ENCODE measurements at places on chromosomes 12 and 14.

DNA sequence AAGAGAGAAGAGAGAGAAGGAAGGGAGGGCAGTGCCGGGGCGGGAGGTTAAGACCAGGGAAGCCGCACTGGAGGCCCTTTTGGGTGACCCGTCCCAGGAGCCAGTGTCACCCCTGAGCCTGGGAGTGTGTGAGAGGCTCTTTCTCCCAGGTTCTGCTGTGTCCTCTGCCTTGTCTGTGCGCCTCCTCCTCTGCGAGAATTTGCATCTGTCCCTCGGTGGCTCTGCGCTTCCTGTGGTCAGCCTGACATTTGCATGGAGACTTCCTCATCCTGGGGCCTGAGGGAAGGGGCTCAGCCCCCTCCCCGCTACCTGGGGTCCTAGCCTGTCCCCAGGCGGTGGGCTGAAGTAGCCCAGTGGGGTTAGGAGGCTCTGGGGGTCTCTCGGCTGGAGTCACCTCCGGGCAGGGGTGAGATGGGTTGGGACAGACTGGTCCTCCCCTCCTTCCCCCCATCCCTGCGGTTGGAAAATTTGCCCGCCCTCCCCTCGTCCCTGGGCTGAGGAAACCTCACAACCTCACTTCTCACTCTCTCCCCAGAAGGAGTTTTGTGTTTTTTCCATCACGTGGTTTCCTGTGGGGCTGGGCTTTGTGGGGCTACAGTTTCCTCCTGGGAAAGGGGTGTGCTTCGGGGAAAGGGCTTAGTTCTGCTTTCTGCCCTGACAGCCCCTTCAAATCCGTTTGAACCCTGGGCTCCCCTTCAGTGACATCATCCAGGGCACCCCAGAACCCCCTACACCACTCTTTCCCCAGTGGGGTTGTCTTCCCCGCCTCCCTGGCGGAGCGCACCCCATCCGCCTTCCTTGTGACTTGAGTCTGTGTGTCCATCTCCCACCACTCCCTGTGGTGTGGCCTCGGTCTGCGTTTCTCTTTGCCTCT lies 2.5 kb downstream of the PTPN6 start:
- no peak for DNase-seq

DNA sequence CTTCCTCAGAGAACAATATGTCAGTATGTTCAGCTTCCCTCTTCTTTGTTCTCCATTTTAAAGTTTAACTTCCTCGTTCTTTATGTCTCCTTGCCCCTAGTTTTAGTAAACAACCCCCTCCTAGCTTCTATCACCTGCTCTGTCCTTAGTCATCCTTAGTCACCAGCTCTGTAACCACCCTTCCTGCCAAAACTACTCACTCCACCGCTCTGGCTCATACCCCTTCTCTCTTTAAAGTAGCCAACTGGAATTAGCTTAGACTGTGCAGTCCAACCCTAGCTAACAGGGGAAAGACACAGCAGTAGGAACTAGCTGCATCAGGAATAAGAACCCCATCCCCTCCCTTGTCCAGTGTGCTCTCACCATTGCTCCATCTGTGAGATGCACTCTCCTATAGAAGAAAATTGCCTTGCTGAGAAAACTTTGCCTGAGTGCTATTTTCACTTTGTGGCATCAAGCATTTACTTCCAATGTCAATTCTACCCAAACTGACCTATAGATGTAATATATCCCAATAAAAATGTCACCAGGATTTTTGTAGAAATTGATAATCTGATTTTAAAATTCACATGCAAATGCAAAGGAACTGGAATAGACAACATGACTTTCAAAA lies 603.2 kb downstream of the C12orf50 start:
- DNase-seq: no peak

DNA sequence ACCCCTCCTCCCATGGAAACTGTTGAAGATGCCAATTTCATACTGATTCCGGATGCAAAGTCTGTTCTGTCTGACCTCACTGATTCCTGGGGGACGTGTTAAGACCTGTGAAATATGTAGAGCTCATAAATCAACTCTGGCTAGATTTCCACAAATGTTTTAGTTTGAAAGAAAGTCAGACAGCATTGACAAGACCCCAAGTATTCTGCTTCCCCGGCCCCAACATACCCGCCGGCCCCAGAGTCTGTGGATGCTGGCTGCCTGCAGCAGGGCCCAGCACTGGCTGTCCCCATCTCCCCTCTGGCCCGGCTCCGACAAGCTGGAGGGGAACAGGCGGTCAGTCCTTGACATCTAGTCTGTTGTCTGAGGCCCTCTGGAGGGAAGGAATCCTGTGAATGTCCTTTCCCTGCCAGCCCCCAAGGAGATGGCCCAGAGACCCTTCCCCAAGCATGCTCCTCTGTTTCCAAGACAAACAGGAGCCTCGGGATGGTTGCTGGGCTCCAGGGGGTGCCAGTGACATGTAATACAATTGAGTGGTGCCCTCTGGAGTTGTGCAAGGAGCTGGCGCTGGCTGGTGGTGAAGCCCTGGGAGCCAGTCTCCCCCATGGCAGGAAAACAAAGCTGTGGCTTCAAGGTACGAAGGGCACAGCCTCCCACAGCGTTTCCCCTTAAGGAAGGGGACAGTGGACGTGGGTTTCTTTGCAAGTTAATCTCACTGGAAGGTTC lies 22.3 kb downstream of the FBLN5 start:
- no peak for DNase-seq

DNA sequence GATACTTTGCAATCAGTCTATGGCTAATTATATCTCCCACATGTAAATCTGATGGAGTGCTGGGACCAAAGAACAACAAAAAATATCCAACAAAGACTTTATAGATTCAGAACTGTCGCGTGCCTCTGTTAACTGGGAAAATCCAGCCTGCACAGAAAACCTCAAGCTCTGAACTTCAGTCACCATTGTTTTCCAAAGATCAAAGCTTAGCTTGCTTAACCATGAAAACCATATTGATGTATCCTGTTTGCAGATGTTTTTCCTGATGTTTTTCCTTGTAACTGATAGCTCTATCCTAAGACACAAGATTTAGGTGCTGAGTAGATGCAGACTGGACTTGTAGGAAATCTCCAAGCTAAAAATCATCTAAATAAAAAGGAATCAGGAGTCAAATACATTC lies 163.7 kb downstream of the GXYLT1 start:
- DNase-seq: no peak

DNA sequence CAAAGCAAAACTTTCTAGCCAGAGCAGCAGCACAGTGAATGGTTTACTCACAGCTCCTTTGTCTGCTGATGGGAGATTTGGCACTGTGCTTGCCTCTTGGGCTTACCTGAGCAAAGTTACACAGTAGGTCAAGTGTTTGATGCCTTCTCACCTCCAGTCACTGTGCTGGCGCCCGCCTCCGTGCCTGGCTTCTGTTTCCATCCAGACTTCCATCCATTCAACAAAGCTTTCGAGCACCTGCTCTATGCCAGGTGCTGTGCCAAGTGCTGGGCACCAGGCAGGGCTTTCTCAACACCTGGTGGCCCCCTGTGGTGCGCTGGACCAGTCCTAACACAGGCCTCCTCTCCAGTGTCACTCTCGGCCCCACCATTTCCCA lies 199.2 kb upstream of the EEA1 start:
- no peak for DNase-seq

GRCh38 chr12:90945070-90945649 lies 9.8 kb downstream of the CCER1 start:
- DNase-seq: no peak

DNA sequence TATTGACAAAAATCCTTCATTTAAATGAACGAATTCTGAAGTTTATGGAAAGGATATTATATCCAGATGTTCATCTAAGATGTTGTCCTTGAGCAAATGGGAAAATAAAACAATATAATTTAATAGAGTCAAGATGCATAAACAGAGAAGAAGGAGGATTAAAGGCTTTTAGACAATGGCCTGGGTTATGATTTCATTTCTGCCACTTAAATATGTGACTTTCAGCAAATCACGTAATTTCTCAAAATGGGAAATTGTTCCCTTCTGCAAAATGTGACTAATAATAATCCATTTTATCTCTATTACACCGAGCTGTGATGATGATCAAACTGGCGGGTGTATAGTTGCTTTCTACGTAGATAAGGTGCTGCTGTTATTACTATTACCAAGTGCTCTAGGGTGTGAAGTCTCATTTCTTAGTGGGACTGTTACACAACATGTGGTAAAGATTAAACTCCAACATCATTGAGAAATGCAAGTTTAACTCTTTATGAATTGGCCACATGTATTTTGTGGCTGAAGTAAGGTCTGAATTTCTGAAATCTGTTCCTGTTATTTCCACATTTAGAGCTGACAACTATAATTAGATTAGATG lies 157.0 kb downstream of the MYRFL start:
- no peak for DNase-seq

DNA sequence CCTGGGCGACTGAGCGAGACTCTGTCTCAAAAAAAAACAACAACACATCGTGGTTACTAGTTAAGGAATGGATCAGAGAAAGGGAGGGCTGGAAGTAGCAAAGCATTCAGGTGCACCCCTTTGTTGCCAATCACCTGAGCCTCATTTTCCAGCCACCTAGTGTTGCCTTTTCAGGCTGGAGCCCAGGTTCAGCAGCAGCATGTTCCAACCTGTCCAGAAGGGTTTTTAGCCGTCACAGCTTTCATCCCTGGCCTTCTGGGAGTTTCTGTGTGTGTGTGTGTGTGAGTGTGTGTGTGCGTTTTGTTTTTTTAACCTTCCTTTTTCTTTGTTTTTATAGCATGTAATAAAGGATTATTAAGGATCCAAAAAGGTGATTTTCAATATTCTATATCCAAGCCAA lies 121.1 kb upstream of the ATF1 start:
- DNase-seq: no peak

DNA sequence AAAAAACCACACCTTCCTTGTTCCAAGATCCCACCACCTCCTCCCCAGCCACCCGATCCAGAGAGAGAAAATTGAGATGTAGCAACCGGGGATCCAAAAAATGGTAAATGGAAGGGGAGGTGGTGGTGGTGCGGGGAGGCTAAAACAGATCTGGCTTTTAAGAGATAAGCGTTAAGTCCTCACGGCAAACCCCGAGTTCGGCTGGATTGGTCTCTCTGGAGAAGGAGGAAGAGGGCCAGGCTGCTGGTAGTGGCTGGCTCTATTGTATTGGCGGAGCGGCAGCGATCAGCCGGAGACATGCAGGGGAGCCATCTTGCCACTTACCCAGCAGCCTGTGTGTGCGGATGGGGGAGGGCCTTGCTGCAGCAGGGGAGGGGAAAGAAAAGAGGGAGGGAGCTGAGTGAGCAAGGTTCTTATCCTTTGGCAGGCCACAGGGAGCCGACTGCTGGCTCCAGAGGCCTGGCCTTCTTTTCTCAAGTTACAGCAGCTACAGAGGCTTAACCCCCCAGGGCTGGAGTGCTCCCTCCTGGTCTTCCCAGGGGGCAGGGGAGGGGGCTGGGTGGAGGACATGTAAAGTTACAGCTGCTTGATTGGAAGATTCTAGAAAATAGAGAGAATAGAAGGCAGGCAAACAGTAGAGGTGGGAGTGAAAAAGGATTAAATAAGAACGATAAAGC lies 14.1 kb upstream of the CDH24 start:
- peak; percentile 73 for DNase-seq

DNA sequence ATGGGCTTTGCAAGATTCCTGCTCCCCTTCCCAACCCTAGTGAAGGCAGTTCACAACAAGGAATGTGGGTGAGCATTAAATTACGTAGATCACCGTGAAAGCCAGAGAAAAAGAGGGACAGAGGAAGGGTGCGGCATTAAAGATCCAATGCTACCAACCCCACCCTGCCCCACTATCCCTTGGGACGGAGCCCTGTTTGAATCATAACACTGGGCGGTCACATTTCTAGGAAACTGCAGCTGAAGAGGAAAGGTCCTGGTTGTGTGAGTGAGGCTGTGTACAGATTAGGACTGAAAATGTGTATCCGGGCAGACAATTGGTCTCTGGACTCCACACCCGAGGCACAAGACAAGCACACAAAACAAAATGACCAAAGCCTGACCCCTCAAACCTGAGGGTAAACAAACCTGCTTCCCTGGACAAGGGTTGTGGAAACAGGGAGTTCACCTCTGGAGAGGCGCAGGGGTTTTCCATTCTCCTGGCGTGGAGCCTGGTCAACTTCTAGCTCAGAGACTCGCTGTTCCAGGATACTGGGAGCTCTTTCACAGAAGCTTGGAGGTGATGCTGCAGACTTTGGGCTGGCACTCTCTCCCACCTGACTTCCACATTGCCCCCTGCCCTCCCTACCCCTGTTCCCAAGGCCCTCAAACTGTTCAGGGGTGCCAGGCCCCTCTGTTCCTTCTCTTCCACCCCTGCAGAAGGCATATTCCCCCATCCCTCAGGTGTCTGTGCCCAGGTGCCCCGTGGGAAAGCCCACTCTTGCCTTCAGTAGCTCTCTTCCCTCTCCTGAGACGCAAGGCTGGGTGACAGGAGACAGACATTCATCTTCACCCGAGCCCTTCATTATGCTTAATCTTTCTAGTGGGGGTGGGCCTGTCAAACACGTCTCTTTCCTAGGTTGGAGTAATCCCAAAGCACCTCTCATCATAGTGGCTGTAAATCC lies 16.5 kb downstream of the NINJ2 start:
- DNase-seq: no peak

DNA sequence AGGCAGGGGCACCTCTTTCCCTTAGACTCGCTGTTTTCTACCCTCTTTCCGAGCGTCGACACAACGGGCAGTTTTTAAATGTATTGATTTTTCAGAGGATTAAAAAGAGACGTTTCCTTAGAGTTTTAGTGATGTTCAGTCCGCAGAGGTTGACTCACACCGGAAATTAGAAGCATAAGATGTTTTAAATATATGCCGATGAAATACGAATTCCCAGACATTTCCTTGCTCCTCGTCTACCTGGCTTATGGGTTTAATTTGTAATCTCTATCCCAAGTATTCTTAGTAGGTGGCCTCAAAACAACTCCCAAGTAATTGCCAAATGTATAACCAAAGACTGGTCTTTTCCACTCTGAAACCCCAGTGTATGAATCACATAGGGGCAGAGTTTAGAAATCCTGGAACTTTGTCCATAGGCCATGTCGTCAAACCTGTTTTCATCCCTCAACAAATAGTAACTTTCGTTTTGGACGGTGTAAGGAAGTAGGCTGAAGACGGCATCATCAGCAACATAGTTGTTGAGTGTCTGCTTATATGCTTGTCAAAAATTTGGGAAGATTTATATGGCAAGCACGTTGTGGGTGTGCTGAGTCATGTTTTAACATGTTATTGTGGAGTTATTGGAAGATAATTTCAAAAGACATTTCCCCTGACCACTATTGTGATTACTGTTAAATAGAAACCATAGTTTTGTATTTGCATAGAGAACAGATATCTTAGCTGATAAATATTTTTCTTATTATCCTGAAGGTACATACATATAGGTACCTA lies 824 bp downstream of the TBK1 start:
- DNase-seq: no peak

GRCh38 chr12:64110864-64111263 lies 111.2 kb downstream of the KICS2 start:
- no peak for DNase-seq

DNA sequence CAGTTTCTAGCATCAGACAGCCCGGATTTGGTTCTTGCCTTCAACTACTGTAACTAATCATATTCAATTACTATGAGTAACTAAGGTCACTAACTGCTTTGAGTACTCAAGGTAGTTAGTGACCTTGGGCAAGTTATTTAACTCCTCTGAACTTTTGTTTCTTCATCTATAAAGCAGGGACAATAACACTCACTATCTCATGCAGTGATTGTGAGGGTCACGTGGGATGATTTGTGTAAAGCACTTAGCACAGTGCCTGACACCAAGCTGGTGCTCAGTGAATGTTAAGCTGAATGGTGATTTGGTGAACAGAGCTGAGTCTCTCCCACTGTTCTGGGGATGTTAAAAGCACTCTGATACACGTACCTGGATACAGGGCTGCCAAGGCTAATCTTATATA lies 171.3 kb upstream of the PLXNC1 start:
- DNase-seq: no peak
